ENCODE measurements at places on chromosomes 2 and 18.

- DNase-seq, result no peak
Measured at GRCh38 chr18:37242091-37242490, 323.5 kb downstream of the CELF4 start.

GRCh38 chr2:69835666-69836065, 6.2 kb downstream of the GMCL1 start:
- no peak for DNase-seq

DNA sequence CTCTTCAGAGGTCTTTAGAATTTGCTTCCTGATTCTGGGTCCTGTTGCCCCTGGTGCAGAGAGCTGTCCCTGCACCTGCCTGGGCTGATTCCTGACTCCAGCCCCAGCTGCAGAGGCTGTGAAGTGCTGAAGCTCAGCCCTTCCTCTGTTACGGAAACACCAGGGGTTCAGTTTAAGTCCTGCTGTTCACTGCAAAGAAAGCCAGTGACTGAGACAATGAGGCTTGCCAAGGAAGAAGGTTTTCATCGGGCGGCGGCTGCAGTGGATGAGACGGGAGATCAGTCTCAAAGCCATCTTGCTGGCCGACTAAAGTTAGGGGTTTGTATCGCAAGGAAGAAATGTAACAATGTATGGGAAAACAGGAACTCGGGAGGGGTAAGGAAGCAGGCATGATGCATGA, 142.4 kb upstream of the ZNF236 start:
- no peak for DNase-seq

DNA sequence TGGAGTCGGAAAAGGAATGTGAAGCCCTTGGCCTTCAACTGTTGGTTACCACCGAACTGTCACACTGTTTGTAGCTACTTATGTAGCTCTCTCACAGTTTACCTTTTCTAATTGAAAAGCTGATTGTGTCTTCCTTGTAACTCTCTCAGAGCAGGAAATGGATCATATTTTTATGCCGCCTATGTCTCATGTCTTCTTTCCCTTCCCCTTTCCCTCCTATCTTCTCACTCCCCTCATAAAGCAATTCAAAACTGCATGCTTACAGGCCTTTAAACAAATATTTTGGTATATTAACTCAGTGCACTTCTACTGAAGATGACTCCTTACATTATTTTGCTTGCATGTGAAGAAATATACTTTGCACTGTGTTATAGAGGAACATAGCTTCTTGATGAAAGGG, 6.0 kb downstream of the SLC39A10 start:
- peak; percentile 57 for DNase-seq

- DNase-seq, result no peak
Measured at GRCh38 chr18:71951001-71951400, 593.1 kb downstream of the CBLN2 start.

DNA sequence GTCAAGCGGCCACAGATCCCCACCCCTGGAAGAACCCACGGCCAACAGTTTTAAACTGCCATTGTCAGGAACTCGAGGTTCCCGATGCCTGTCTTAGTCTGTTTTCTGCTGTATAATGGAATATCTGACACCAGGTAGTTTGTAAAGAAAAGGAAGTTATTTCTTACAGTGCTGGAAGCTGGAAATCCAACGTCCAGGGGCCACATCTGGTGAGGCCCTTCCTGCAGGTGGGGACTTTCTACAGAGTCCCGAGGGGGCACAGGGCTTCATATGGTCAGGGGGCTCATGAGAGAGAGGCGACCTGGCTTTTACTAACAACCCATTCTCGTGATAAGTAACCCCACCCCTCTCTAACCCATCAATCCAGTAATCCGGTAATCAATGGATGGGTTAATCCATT, 501.6 kb upstream of the MYT1L start:
- DNase-seq, result no peak

- peak; percentile 71 for DNase-seq
Measured at GRCh38 chr2:60555783-60556139, 2.3 kb upstream of the BCL11A start.

DNA sequence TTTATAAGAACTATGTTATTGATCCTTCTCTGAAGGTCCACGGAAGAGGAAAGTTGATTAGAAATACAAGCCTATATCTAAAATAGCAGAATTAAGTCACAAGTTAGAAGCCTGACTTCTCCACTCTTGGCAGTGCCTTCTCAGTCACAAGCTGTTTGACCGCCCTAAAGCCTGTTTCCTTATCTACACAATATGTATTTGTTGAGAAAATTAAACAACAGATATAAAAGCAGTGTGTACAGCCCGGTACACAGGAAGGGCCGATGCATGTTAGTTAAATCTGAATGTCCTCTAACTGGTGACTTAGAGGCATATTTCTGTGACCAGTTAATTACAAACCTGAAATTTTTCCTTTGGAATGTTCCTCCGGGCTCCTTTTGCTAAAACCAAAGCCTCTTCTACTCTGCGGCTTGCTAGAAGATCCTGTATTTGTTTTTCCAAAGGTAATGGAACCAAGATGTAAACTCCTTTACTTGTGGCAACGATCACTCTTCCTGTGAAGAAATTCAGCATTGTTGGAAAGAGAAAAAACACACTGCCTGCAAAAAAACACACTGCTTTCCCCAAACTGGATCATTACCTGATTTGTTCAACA, 33.4 kb downstream of the TGFBRAP1 start:
- DNase-seq, result no peak

- DNase-seq, result no peak
Measured at GRCh38 chr2:151137526-151137925, 124.1 kb downstream of the RBM43 start.

- DNase-seq, result no peak
Measured at GRCh38 chr2:56898986-56899385, 715.2 kb downstream of the CCDC85A start.

- no peak for DNase-seq
Measured at GRCh38 chr18:70961939-70962338, 673.1 kb downstream of the SOCS6 start.

- no peak for DNase-seq
Measured at GRCh38 chr2:120451334-120451733, 105.4 kb downstream of the INHBB start.

DNA sequence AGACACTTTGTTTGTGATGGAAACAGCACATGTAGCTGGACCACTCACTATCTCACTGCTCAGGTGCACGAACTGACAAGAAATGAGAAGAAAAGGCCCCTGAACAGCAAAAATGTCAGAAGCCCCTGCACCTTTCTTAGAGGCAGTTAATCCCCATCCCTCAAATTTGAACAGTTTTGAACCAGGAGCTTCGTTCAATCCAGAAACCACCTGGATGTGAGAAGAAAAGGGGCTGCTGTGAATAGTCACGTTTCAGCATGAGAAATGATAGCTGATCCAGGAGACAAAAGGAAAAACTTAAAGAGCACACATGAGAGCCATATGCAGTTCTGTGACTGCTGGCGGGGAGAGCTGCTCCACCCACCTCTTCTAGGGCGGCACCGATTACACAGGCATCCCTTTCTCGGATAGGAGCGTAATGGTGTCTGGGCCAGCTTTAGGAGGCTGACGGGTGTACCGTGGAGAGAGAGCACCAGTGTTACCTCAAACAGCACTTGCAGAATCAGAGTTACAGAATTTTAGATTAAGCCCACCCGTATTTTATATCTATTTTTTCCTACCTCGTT, 117.0 kb upstream of the EML6 start:
- no peak for DNase-seq

DNA sequence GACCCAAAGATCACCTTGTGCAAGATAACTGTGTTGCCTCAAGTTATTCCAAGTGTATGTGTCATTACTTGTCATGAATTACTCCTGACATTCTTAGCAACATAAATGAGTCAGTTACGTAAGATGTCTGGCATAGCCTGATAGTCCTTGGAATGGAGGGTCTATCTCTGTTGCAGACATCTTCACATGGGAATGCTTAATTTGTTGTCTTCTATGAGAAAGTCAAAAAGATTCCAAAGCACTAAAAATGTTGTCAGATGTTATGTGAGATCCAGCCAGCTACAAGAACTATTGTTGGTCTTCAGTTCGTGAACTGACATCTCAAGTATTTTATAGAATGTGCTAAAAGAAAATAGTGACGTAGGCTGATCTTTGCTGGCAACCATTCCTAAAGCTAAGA, 178.2 kb upstream of the RASGRP3 start:
- no peak for DNase-seq

GRCh38 chr2:171702781-171703556, 15.7 kb downstream of the DYNC1I2 start:
- DNase-seq, result no peak

GRCh38 chr2:47838686-47839085, 55.7 kb downstream of the MSH6 start:
- no peak for DNase-seq

GRCh38 chr2:5329763-5330162, 362.4 kb upstream of the SOX11 start:
- DNase-seq, result no peak

DNA sequence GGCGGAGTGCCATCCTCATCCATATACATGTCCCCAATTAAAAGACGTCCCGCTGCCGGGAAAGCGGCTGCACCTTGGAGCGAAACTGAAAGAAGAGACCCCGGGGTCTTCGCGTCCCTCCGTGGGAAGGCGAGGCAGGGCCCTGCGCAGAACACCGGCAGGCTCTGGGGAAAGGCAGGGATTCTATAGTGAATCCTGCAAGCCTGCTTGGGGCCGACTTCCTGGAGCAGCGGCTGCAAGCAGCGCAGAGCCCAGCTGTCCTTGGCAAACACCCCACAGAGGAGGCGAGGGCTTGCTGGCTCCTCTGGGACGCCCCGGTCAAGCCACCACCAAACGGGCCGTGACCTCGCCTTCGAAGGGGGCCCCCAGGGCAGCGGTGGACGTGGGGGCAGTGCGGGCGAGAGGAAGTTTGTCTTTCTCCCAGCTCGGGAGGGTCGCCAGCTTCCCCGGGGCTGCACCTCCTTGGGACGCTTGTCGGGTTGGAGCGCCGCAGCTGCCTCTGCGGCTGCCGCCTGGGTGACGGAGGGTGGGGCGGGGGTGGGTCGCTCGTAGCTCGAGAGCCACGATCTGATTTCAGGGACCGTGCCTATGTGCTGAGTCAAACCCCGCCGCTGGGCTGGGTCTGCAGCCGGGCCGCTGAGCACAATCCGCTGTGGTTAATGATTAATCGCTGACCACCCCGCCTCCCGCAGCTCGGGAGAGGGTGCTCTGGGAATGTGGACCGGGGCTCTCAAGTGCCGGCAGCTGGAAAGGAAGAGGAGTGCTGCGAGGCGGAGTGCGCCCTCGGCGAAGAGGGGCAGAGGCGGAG, 486 bp upstream of the GPR39 start:
- DNase-seq, result no peak
